ENCODE measurements at places on chromosomes 4 and X.

DNA sequence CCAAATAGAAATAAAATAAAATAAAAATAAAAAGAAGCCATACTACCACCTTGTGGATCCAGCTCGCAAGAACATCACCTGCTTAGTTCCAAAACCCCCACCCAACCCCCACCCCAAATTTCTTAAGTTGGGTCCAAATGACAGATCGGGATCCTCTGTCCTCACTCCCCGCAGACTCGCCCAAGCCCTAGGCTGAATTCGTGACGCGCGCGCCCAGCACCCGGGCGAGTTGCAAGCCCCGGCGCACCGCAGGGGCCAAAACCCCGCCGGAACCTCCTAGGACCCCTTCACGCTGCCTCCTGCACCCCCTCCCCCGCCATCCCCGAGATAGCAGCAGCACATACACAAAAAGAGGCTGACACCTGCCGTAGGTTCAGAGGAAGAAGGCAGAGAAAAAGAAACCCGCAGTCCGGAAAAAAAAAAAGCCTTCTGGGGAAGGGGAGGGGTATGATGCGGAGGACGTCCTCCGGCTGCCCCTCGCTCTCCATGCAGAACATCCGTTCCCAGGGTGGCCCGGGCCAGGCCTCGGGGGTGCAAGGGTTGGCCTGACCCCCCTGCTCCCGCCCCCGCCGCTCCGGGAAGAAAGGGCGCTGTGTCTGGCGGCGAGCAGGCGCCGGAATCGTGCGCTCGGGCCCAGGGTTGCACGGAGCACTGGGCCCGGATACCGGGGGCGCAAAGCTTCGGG is 2.6 kb downstream of the NLGN4X start:
- no peak for DNase-seq

- DNase-seq = no peak
Observed at GRCh38 chr4:76963131-76963750, 13.7 kb downstream of the SEPTIN11 start.

DNA sequence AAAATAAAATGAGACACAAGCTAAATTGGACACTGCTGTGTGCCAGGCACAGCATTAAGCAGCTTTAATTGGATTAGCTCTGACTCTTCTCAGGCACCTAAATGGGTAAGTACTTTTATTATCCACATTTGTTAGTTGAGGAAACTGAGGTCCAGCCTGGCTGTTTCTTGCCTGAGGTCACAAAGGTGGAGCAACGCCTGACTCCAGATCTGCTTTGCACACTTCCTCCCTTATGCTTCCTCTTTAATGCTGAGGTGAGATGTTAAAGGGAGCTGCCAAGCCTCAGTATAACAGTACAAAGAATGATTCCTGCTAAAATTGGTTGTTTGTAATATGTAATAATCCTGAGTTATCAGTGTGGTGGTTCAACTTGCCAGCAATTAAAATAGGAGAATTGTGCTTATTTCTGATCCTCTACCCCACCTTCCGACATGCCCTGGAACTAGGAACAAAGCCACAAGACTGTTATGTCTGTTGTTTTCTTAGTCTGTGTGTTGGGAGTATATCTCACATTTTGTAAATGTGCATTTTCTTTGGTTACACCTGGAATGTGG is 74.4 kb downstream of the AFF1 start:
- peak; percentile 56 for DNase-seq

DNA sequence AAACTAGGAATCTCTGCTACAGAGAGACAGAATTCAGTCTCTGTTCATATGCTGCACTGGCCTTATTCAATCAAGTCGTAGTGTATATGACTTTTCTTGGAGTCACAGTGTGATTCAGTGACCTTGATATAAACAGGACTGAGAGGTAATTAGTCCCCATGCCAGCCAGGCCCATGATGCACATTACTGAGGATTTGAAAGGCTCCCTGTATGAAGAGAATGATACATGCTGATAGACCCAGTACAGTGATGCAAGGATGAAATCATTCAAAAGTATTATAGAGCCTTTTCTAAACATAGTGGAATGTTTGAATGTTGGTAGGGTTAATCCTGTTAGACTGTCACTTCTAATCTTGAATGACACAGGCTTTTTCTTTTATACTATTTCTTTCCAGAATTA is 34.1 kb downstream of the ANXA3 start:
- DNase-seq = no peak

DNA sequence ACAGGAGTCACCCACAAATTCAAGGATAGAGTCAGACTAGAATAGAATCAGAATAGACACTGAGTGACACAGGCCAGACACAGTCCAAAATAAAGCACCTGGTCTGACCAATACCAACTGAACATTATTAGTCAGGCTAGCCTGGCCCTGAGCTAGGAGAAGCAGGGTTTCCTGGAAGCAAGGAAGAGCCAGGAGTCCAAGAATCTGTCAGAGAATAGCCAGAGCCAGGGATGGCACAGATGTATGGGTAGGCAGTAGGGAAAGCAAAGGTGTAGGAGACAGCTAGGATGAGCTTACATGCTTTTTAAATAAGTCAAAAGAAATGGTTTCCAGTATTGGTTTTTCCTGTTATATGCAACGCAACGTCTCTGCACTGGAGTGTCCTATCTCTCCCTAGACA is 3.7 kb downstream of the BTC start:
- DNase-seq = no peak

DNA sequence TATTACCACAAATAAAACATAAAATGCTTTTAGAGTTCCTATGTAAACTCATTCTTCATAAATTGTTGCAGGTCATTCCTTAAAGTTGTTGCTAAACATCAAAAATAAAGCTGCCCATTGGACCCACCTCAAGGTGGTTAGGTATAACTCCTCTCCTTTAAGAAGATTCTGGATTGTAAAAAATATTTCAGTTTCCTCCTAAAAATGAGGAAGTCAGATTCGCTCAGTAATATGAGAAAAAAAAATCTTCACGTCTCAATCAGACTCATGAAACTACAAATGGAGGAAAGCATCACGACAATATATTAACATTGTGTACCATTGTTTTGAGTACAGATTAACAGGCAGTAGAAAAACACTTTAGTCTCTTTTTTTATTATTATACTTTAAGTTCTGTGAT is 105.9 kb downstream of the DDX60 start:
- DNase-seq = peak; percentile 8

- peak; percentile 62 for DNase-seq
Observed at GRCh38 chrX:19563327-19563726, 48.0 kb upstream of the MAP3K15 start.

- no peak for DNase-seq
Observed at GRCh38 chr4:14087921-14088320, 460.4 kb upstream of the BOD1L1 start.

DNA sequence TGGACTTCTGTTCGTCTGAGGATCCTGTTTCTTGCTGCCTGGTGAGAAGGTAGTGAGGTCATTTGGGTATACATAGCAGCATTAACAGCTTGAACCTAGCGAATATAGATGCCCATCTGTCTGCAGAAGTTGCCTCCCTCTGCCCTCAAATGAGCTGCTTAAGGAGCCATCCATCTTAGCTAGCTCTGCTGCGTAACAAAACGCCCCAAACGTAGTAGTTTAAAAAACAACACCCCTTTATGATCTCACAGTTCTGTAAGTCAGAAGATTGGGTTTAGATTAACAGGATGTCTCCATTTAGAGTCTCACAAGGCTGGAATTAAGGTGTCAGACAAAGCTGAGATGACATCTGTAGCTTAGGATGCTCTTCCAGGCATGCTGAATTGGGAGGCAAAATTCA is 185.3 kb downstream of the DHRSX start:
- DNase-seq = no peak

- DNase-seq = no peak
Observed at GRCh38 chr4:16078195-16078760, 5.5 kb downstream of the PROM1 start.

DNA sequence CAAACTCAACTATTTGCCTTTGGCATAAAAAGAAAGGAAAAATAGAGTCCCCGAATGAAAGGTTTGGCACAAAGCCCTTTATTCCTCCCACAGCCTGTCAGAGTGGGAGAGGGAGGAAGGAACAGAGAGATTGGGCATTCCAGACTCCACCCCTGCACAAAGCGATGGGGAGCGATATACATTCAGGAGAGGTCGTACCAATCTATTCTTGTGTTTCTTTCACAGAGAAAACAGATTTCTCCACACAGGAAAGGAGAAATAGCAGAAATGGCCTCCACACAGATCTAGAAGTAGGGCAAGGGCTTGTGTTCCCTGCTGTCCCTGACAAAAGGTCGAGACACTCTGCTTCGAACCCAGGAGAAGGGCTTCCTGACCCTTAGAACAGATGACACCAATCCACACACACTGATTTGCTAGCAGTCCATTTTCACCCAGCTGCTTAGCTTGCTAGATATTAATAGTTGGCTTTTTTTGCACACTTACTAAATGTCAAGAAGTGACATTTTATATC is 197.4 kb downstream of the MAML3 start:
- DNase-seq = no peak

GRCh38 chr4:79597266-79597665 is 189.2 kb upstream of the GK2 start:
- DNase-seq = no peak

DNA sequence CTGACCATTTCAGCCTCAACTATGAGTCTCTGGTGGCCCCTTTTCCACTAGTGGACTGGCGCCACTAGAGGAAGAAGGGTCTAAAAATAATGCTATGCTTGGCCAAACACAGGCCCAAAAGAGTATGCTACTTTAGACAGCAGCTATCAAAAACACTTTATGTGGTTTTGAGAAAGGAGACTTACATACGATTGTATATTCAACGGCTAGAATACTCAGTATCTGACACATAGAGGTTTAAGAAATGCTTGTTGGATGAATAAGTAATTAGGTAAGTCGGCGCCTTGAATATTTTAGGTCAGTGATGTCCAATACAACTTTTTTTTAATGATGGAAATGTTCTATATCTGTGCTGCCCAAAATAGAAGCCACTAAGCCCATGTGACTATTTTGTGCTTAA is 25.7 kb upstream of the TMPRSS11A start:
- DNase-seq = no peak

GRCh38 chr4:170414961-170415360 is 325.2 kb upstream of the AADAT start:
- DNase-seq = no peak

DNA sequence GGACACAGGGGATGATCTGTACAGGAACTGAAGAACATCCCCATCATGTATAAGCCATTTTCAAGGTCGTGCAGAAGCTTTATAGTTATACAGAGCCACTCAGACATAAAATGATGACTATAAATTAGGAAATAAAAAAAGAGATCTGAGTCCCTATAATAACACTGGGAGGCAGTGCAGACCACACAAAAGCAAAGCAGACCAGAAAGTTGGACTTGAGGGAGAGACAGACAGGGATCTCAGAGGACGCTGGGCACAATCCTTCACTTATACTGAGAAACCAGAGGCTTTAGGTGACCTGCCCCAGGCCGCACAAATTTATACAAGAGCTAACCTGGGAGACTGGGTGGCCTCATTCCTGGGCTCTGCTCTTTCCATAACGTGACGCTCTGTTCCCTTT is 70.5 kb downstream of the HADH start:
- no peak for DNase-seq

- no peak for DNase-seq
Observed at GRCh38 chr4:5472160-5472591, 236.2 kb downstream of the EVC2 start.

- DNase-seq = no peak
Observed at GRCh38 chrX:115533485-115533884, 27.5 kb upstream of the PLS3 start.

GRCh38 chrX:121987163-121987562 is 939.8 kb downstream of the GLUD2 start:
- DNase-seq = no peak

GRCh38 chrX:154362085-154362742 is 12.2 kb downstream of the FLNA start:
- DNase-seq = no peak

- DNase-seq = no peak
Observed at GRCh38 chrX:85037114-85037513, 33.4 kb downstream of the APOOL start.

DNA sequence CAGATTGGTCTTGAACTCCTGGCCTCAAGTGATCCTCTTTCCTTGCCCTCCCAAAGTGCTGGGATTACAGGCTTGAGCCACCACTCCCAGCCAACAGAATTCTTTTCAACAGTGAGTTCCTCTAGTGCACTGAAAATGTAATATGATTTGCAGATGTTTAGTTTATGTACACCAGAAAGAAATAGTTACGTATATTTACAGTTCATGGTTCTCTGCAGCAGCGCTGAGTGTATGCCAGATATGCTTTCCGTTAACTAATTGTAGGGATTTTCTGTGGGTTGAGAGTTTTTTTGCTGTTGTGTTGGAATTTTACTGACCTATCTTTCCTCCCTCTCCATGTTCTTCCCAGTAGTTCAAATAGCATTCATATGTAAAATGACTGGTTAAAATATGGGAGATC is 44.0 kb downstream of the GAB1 start:
- no peak for DNase-seq

- no peak for DNase-seq
Observed at GRCh38 chr4:155548173-155548572, 118.5 kb upstream of the GUCY1A1 start.

- DNase-seq = no peak
Observed at GRCh38 chr4:55568905-55569504, 22.3 kb upstream of the CLOCK start.

GRCh38 chrX:42740456-42740855 is 37.5 kb downstream of the PPP1R2C start:
- no peak for DNase-seq

- no peak for DNase-seq
Observed at GRCh38 chr4:155025762-155026457, 182.5 kb upstream of the NPY2R start.

GRCh38 chrX:5417381-5417780 is 811.3 kb downstream of the NLGN4X start:
- no peak for DNase-seq

DNA sequence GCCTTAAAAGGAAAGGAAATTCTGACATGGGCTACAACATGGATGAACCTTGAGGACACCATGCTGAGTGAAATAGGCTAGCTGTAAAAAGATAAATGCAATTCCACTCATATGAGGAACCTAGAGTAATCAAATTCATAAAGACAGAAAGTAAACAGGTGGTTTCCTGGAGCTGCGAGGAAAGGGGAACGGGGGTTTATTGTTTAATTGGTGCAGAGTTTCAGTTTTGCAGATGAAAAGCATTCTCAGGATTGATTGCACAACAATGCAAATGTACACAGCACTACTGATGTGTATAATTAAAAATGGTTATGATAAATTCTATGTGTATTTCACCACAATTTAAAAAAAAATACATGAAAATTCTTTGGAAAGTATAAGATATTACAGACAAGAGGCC is 24.0 kb downstream of the PLRG1 start:
- peak; percentile 80 for DNase-seq

GRCh38 chrX:125786316-125786715 is 379.8 kb downstream of the DCAF12L2 start:
- no peak for DNase-seq

DNA sequence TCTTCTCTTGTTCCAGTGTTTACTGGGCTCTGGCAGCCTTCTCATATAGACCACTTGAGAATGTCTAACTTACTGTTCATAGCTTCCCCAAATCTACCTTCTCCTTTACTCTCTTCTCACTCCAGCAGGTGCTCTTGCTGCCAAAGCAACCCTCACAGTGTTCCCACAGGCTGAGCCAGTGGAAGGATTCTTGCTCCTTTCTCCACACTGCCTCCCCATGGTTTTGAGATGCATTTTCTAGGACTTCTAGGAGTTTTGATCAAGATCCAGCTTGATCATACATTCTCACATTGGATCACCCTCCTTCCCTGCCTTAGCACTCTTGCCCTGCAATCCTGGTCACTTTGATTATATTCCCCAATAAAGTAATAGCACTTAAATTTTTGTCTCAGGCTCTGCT is 230.8 kb downstream of the TMEM47 start:
- DNase-seq = no peak

All from MV-4-11 (cell line).